ENCODE measurements at places on chromosomes 2 and 18.

- DNase-seq, result no peak
Measured at GRCh38 chr2:147273106-147273505, 571.7 kb upstream of the ACVR2A start.

GRCh38 chr2:71674158-71674851, 220.9 kb downstream of the DYSF start:
- DNase-seq, result no peak

DNA sequence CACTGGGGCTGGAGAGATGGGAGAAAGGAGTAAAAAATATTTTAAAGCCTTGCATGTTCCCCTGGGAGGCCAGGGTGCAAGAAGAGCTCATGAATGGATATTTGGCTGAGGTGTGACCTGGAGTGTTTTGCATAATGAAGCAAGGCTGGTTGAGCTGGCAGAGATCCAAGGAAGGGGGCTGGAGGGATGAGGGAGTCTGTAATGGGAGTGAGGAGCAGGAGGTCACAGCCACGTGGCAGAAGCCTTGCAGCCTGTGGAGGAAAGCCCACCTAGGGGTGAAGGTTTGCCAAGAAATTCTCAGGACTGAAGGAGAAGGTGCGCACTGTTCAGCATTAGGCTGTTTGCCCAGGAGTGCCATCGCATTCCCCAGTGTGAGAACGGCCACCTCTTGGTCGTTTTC, 40.3 kb upstream of the ATP8B1 start:
- DNase-seq, result no peak

GRCh38 chr2:202064171-202064880, 8.7 kb upstream of the KIAA2012 start:
- DNase-seq, result no peak

DNA sequence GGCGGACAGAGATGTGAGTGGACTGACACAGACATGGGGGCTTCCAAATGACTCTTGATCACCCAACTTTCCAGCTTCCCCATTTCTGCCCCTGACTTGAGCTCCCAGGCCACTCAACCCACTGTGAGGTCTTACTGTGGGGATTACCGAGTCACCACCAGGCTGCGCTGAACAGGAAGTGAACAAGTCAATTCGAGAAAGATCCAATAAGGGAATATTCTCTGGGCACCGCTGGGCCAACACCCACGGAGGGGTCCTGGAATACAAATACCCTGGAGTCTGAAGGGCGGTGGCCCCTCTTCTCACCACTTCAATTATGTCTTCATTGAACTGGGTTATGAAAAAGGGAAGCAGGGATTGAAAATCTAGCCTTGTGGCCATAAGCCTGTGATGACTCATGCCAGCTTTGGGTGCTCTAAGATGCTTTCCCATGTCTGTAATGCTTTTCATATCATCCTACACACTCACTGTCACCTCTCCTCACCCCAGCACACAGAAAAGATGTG, 37.7 kb downstream of the BCL11A start:
- no peak for DNase-seq

DNA sequence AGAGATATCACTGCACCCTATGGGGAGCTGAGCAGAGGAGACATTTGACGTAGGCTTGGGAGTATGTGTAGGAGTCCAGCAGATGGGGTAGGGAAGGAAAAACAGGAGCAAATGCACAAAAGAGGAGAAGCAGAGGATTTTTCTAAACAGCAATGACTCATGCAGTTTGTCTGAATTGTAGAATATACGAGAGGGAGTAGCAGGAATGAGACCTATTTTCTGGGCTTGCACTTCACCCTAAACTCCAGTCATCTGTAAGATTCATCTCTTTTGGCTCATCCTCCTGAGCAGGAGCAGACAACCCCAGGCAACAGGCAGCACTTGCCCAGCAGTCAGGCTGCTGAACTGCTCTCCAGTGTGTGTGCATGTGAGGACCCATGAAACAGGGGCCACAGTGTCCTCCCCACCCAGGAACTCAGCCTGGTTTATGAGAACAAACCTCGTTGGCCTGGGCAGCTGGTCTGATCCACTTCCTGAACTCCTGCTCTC, 100.2 kb upstream of the CDC42EP3 start:
- no peak for DNase-seq

- DNase-seq, result no peak
Measured at GRCh38 chr2:221289389-221289788, 282.7 kb downstream of the EPHA4 start.

- DNase-seq, result no peak
Measured at GRCh38 chr18:48023334-48024008, 93.0 kb upstream of the SMAD2 start.
